ENCODE measurements at places on chromosomes 3 and 15.

GRCh38 chr15:68556139-68556990 is 22.4 kb upstream of the CORO2B start:
- no peak for DNase-seq

- DNase-seq, result no peak
These were observed 877.1 kb downstream of the PDCD6IP start for GRCh38 chr3:34675383-34676120.

GRCh38 chr15:75928680-75929608 is 25.3 kb downstream of the FBXO22 start:
- DNase-seq, result no peak

GRCh38 chr15:66498501-66499386 is 1.2 kb upstream of the SNAPC5 start:
- DNase-seq, result no peak

GRCh38 chr15:43194795-43195194 is 9.6 kb downstream of the CCNDBP1 start:
- no peak for DNase-seq

DNA sequence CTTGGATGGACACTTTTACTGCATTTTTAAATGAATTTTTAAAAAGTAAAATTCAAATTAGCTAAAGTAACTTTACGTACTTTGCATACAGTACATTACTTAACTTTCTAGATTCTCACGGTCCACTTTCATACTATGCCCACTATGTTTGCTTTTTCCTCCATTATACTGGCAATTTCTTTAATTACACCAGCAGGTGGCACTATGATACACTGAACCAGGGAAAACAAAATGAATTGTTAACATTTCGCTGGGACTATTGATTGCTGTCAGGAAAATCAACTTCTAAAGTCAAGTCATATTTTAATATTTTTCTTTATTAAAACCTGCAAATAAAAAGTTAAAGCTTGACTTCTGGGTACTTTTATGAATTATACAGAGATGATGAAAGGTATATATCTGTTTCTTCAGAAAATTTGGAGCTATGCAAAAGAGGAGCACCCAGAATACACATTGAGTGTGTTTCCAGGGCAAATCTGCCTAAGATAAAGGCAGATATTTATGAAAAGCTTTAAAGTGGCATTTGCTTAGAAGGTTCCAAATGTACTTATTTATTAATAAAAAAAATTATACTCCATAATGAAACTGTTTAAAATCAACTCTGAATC is 21.8 kb upstream of the POU1F1 start:
- no peak for DNase-seq

- DNase-seq, result no peak
These were observed 204.9 kb downstream of the KLHL25 start for GRCh38 chr15:85589851-85590250.

- DNase-seq, result no peak
These were observed 85.9 kb upstream of the ABHD2 start for GRCh38 chr15:89002281-89002761.

DNA sequence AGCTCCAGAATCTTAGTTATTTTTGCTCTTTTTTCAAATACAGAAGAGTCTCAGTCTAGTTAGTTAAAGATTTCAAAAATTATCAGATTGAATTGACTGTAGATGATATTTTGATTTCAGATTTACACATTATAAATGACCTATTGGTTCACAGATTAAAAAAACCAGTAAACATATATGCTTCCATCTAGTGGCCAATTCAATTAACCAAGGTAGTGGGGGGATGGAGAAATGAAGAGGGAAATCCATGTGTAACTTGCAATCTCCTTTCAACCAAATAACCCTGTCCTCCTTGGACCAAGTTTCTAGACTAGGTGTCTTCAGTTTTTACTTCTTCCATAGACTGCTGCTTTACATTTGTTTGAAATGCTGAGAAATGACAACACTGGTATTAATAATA is 789.8 kb downstream of the ROBO1 start:
- DNase-seq, result no peak

- DNase-seq, result no peak
These were observed 100.4 kb downstream of the DGKG start for GRCh38 chr3:186261638-186262037.

DNA sequence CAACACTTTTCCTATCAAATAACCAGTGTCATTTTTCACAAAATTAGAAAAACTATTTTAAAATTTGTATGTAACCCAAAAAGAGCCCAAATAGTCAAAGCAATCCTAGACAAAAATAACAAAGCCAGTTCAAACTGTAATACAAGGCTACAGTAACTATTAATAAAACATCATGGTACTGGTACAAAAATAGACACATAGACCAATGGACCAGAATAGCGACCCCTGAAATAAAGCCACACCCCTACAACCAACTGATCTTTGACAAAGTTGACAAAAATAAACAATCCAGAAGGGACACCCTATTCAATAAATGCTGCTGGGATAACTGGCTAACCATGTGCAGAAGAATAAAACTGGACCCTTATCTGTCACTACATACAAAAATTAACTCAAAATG is 19.9 kb downstream of the TM4SF18 start:
- DNase-seq, result no peak

- no peak for DNase-seq
These were observed 503 bp downstream of the HLTF start for GRCh38 chr3:149085828-149086231.

GRCh38 chr3:150699068-150699639 is 4.6 kb downstream of the ERICH6 start:
- DNase-seq, result no peak

GRCh38 chr3:152558386-152558785 is 276.5 kb upstream of the P2RY1 start:
- DNase-seq, result no peak

DNA sequence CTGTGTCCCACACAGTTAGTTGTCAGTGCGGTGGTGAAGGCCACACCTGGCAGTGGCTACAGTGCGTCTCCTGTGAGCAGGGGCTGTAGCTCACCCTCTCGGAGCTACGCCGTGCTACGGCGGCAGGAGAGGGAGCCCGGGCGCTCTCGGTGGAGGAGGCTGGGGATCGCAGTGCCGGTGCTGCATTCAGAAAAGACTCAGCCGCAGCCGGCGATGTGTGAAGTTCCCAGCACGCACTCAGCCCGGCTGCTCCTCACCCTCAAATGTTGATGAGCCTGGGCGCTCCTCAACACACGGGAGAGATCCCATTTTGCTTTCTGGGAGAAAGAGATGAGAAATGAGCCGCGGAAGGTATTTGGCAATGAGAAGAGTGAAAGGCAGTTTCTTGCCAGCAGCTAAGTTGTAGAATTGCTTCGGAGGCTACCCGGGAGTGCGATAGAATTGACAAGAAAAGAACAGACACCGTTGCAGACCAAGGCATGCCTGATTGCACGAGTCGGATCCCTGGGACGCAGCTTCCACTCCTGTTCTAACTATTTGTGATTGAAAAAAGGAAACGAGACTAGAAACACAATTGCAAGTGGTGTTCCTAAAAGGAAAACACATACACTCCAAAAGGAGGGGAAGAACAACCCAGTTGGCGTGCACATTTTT is at the start of gene UNC13C:
UNC13C (plus strand) TSS at position 189 of the 654 bp plus-strand sequence. CDS start 34,463 bp downstream, outside the sequence.
- no peak for DNase-seq

GRCh38 chr3:96478496-96478895 is 335.9 kb upstream of the EPHA6 start:
- DNase-seq, result no peak

GRCh38 chr15:74369084-74369745 is 1.8 kb upstream of the CYP11A1 start:
- no peak for DNase-seq

- no peak for DNase-seq
These were observed 484.6 kb upstream of the TBL1XR1 start for GRCh38 chr3:177681852-177682251.

GRCh38 chr3:20421-20820 is 176.1 kb upstream of the CHL1 start:
- DNase-seq, result no peak

DNA sequence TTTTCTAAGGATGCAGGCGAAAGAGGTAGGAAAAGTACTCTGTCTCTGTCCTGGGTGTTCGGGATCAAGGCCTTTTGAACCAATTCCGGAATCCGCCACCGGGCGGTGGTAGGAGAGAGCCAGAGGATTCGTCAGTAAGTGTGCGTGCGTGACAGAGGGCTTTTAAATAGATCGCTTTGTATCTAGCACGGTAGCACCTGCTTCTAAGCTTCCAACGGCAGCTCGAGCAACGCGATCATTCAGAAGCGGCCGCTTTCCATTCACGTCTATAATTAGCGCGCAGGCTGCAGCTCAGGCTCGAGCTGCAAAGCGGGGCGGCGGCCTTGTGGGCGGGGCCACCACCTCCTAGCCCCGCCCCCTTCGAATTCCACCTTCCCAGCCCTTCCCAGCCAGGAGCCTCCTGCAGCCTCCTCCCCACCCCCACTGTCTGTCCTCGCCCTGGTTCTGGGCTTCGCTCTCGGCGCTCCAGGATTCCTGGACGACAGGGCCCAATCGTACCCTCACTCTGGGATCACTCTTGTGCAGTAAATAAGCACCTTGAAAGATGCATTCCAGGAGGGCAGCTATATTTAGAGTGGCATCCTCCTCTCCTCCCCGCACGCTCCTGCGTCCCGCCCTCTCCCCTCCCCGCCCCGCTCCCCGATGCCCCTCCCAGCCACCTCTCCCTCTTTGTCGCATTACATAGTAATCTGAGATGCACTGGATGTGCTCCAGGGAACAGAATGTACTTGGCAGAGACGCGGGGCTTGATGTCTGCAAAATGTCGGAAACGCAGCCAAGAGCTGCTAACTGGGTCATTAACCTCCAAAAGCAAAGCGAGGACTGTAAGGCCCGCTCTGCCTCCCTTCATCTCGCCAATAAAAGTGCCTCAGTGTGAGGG is 224.1 kb upstream of the TPRG1 start:
- no peak for DNase-seq

GRCh38 chr3:115113367-115113766 is 33.7 kb downstream of the ZBTB20 start:
- no peak for DNase-seq

- DNase-seq, result no peak
These were observed 219.3 kb upstream of the COL8A1 start for GRCh38 chr3:99419116-99419515.

DNA sequence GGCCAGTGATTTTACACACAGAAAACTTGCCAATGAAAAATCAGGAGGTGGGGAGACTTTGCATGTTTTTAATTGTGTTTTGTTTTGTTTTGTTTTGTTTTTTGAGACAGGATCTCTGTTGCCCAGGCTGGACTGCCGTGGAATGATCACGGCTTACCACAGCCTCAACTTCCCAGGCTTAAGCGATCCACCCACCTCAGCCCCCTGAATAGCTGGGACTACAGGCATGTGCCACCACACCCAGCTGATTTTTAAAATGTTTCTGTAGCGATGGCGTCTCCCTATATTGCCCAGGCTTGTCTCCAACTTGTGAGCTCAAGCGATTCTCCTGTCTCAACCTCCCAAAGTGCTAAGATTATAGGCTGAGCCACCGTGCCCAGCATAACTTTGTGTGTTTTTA is 46.0 kb downstream of the MEIS2 start:
- no peak for DNase-seq

- no peak for DNase-seq
These were observed 19.6 kb downstream of the CSRNP1 start for GRCh38 chr3:39133822-39134221.

- DNase-seq, result no peak
These were observed 14.7 kb downstream of the SHOX2 start for GRCh38 chr3:158091531-158091930.

- no peak for DNase-seq
These were observed 153.2 kb upstream of the THBS1 start for GRCh38 chr15:39427705-39428104.

DNA sequence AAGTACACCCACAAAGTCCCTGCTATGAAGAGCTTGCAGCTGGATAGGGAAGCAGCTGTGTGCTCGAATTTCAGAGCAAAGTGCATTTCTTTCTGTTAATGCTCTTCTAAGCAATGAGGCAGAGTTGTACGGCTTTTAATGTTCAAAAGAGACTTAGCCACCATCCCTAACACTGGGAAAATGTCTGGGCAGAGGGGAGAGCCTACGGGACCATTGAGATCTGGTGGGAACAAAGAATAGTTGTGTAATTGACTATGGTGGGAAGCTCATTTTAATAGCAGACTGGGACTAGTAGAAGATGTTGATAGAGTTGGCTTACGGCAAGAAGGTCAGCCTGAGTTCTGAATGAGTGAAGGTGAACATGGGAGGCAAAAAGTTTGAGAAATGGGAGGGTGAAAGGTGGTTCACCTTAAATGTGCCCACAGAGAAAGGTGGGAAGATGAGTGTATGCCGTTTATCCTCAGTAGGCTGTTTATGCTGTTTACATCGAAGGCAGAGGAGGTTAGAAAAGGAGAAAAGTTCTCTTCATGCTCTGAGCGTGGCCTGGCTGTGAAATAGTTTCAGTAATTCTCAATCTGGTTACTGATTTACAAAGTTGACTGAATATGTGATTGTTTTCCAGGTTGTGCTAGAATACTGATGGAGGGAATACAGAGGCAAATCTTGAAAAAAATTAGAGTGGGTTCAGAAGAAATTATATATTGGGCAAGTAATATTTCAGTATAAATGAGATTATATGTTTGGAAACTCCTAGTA is 22.9 kb upstream of the UTS2B start:
- DNase-seq, result no peak

DNA sequence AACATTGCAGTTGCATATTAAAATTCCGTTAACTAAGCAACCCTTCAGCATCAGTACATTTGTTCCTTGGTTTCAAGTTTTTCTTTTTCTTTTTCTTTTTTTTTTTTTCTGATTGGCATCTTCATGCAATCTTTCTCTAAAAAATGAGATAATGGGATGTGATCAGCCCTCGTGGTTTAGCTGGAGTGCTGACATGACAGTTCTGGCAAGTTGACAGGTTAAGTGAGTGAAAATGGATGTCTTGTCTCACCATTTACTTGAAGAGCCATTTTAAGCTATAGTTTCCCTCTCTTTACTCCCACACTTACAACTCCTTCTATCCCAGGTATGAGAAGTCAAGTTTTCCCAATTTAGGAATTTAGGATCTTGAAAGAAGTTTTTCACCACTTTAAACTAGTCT is 495.2 kb downstream of the ROBO2 start:
- DNase-seq, result no peak

GRCh38 chr15:84572231-84572630 is 28.6 kb upstream of the ZSCAN2 start:
- no peak for DNase-seq

- no peak for DNase-seq
These were observed 1.5 kb upstream of the LIPC start for GRCh38 chr15:58430224-58430787.

DNA sequence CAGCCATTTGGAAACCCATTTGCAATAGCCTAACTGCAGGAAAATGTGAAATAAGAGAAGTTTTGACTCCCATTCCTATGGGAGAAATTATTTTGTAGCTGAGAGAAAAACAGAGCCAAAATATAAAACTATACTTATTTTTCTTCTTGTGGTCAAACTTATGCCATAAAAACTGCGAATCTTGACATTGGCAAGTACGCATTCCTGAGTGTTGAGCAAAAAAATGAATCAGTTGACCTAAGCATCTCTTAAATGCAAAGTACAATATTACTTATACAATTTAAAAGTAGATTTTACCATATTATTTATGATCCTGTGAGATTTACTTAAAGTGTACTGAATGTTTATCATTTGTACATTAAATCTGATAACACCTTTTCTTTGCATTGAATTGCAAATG is 50.1 kb upstream of the CMC1 start:
- DNase-seq, result no peak

All from stimulated activated CD8-positive, alpha-beta memory T cell treated with anti-CD3 and anti-CD28 coated beads, Interleukin-12 subunit alpha, Interleukin-12 subunit beta, amount 100 ng/mL, for 4 hours (primary cell).